ENCODE measurements at places on chromosomes 3 and 15. TPM values are rescaled to one million over a fixed set of nuclear protein-coding genes. Genes with fewer than 3 reads are reported as not detected.

Gene DISP2
- 2.6 TPM for total RNA-seq

Gene GOLGA8J
- total RNA-seq: 0.34 TPM

DNA sequence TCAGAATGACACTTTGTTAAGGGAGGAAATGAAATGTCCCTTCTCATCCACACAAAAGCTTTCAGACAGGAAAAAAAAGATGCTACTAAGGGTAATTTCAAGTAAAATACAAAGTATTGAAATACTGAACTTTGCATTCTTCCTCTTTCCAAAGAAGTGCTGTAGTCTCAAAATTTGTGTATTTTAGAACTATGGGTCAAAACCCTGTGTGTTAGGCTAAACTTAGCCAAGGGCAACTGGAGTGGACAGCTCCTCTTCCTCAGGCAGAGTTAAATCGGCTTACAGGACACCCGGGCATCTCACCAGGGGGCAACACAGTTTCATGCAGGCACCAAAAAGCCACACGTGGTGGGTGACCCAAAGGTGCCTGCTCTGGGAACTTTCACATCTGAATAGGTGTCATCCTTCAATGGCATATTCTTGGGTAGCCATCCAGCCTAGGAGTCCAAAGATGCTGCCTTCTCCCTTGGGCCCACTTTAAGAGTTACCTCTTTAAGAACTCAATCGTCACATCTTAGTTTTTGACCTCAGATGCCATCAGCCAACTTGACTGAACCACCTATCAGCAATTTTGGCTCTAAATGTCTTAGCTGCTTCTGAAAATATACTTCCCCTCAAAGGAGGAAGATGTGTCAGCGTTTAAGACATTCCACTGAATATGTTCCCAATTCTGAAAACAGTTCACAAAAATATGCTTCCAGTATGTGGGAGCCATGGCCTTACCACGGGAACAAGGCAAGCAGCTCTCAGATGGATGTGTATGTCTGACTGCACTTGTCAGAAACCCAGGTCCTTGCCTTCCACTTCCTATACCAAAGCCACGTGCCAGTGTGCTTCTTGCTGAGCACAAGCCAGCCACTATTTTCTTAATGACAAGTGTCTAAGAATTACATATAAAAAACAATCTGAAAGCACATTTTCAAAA lies 32.2 kb upstream of the MUC13 start:
- peaks cover 10% of the 10 kb centered on the region for H3K4me1 ChIP-seq
- H3K36me3 ChIP-seq: peaks cover 31% of the 10 kb centered on the region
- peaks cover 6% of the 10 kb centered on the region for H3K27me3 ChIP-seq
- H3K4me3 ChIP-seq: no peak overlapping the region
- H3K27ac ChIP-seq: no peak overlapping the region
- no peak for DNase-seq

DNA sequence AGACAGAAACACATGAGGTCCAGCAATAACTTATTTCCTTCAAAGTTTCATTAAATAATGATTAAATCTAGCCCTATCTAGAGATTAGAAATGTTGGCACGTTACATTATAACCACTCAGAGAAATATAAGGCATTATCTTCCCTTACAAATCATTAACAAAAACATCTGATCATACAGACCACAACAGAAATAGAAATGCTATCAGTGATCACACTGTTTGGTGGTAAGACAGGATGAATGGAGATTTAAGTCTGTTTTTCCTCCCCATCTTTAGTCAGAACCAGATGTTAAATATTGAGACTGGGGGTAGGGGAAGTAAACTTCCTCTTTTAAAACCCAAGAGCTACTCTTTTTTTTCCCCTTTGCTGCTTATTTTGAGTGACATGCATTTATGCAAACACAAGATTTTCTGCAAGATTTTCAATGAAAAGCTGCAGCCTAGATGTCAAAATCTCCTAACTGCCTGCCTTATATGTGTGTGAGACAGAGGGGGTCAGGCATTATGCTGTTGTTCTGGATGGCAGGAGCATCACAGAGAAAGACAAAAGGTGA lies 70.4 kb downstream of the CBLB start:
- H3K36me3 ChIP-seq: peaks cover 74% of the 10 kb centered on the region
- DNase-seq: no peak
- peaks cover 70% of the 10 kb centered on the region for H3K4me1 ChIP-seq

GRCh38 chr3:133042778-133043177 lies 4.6 kb downstream of the TMEM108 start:
- H3K4me3 ChIP-seq: no peak overlapping the region
- peaks cover 25% of the 10 kb centered on the region for H3K27me3 ChIP-seq
- peaks cover 7% of the 10 kb centered on the region for H3K4me1 ChIP-seq
- no peak overlapping the region for H3K27ac ChIP-seq

- H3K4me3 ChIP-seq: peak overlapping the region; percentile 85
- H3K27me3 ChIP-seq: no peaks in the 10 kb centered on the region
- DNase-seq: peak; percentile 26
- peak overlapping the region; percentile 92 for H3K27ac ChIP-seq
- H3K4me1 ChIP-seq: peaks cover 29% of the 10 kb centered on the region
Measured at GRCh38 chr3:71585131-71585530, 1.6 kb upstream of the FOXP1 start.

DNA sequence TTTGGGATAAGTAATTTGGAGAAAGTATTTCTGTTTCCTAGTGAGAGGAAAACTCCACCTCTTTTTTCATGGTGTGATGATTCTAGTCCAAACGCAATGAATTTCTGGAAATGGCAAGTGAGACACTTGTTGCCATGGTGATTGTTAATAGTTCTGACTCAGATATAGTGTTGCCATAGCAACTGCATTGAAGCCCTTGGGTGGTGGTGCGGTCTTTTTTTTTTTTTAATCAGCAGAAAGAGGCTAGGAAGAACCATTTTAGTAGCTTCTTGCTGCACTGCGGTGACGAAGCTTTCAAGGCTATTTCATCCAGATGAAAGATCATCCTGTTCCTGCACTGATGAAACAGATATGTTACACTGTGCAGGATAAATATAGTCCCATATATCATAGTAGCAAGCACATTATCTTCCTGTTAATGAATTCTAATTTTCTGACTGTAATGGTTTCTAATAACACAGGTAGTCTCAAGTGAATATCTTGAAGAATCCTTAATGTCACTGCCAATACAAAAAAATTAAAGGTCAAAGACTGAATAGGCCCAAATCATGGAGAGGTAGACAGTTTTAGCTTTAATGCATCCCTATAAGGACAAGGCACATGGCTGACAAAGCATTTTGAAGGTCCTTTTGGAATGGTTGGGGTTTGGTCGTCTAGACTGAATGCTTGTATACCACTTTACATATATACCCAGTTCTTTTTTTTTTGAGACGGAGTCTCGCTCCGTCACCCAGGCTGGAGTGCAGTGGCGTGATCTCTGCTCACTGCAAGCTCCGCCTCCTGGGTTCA lies 125.1 kb upstream of the ZBTB20 start:
- DNase-seq: no peak
- peaks cover 3% of the 10 kb centered on the region for H3K27me3 ChIP-seq
- no peak overlapping the region for H3K27ac ChIP-seq
- no peaks in the 10 kb centered on the region for H3K4me1 ChIP-seq

- H3K27ac ChIP-seq: no peak overlapping the region
- no peaks in the 10 kb centered on the region for H3K4me1 ChIP-seq
- no peak overlapping the region for H3K4me3 ChIP-seq
- DNase-seq: no peak
Measured at GRCh38 chr3:116200956-116201690, 244.2 kb downstream of the LSAMP start.

GRCh38 chr3:46335541-46335940 lies 18.4 kb upstream of the CCR2 start:
- H3K4me1 ChIP-seq: peaks cover 41% of the 10 kb centered on the region
- H3K4me3 ChIP-seq: no peak overlapping the region
- no peak for DNase-seq
- H3K27me3 ChIP-seq: peaks cover 8% of the 10 kb centered on the region
- no peak overlapping the region for H3K27ac ChIP-seq

- no peak overlapping the region for H3K4me3 ChIP-seq
- H3K27me3 ChIP-seq: no peaks in the 10 kb centered on the region
- no peaks in the 10 kb centered on the region for H3K4me1 ChIP-seq
Measured at GRCh38 chr3:118332699-118333098, 701.9 kb downstream of the IGSF11 start.

All from activated CD8-positive, alpha-beta T cell treated with anti-CD3 and anti-CD28 coated beads, Interleukin-2, amount 10 ng/mL, durations not matched to agents 7 days and 5 days (primary cell).